ENCODE measurements at places on chromosomes 3 and 15.
A peak's percentile ranks its signal among the peaks of the same experiment; 100 is the strongest.

DNA sequence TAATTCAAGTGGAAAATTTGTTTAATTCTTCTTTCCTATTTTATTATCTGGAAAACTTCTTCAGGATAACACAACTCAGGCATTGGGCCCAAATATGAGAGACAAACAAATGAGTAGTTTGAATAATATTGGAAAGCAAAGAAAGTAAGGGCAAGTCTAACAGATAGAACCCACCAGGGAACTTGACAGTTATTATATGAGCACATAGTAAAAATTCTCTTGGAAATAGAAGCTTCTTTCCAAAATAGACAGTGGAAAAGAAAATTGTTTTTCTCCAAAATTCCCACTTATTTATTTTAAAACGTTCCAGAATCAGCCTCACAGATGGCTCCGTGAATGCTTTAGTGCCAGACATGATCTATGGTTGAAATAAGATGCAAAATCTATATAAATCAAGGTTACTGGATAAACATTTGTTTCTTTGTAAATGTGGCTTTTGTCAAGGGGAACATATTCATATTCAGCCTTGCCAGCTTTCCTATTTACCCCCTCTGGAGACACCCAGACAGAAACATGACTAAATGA, 23.9 kb downstream of the LDHAL6B start:
- no peak for DNase-seq

DNA sequence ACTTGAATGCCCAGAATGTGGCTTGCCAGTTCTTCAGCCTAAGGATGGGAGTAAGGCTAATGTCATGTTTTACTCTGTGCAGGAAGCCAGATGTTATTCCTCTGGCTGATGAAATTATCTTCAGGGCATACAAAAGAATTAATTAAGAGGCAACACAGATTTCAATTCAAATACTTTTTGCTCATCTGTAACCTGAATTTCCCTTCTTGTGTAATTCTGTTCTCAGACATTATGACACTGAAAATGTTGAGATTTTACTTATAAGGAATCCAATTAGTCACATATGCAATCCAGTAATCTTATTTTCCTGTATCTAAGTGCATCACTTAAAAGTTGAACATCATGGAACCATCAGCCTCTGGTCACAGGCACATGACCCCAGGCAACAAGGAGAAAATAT, 136.5 kb downstream of the CPNE4 start:
- no peak for DNase-seq

DNA sequence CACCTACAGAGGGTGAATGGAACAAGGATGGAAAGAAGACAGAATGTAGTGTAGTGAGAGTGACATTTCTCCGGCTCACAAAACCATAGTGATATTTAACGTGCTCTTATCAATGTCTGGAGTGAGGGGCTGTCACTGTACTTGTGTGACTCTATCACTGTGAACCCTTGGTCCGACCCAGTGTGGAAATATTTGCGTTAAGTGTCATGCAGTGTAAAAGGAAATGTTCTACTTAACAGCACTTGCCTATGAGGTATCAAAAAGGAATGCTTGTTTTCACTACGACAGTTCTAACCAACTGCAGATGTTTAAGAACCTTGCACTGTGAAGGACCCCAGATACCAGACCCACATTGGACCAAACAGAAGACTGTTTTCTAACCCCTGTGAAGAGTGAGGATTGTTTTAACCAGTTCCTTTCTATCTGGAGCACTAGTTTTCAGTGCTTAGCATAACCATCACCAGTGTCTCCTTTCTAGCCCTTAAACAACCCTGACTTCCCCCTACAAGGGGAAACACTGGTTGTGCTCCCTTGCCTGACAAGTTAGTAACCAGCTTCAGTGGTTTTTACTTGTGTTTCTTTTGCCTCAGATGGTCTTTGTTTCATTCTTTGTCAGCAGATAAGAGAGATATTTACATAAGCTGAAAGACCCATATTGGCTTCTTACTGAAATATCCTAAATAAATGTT, 144.7 kb upstream of the ABHD17C start:
- DNase-seq, result no peak

DNA sequence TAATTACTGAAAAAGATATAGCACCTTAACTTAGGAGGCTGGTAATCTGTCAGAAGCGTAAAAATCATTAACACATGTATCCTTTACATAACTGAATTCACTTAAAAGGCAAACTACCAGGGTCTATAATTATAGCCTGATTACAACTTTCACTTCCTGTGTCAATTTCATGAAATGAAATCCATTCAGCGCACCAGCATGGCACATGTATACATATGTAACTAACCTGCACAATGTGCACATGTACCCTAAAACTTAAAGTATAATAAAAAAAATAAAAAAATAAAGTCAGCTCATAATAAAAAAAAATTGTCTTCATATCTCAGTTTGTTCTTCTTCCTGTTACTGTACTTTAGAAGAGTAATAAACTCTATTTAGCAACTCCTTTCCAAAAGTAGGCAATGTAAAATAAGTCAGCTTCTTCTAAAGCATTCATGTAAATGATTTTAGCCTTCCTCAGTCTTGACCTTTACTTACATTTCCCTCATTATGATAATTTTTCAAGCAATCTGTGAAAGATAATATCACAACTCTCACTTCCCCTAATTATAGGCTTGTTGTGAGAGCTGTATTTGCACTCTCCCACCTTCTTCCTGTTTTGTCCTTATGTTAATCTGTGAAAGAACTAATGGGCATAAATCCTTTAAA, 50.1 kb downstream of the KBTBD8 start:
- DNase-seq, result no peak

DNA sequence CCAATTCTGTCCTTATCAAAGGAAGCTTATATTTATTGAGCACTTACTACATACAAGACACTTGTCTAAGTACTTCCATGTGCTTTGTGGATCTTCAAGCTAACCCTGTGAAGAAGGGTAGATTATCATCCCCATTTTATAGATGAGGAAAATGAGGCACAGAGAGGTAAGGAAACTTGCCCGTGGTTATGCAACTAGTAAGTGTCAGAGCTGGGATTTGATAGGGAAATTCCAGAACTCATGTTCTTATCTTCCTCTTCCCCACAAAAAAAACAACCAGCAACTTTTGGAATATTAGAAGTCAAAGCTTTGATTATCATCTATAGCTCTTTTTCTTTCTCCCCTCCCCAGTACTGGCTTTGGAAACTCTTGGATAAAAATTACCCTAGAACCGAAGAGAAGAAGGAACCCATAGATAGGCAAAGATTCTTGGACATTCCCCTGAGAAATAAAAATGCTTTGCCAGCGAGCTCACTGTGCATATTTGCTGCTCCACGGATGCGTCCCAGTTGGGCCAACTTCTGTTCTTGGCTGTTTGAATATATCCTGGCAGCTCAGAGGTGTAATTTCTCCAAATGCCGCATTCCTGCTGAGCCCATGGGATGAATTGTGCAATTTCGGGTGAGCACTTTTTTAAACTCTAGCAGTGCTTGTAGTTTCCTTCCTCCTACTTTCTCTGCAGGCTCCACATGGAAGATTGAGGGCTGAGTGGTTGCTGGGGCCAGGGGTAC, 591.5 kb upstream of the CFAP20DC start:
- no peak for DNase-seq

- DNase-seq, result peak; percentile 32
These were observed 52.8 kb downstream of the PLXNA1 start for GRCh38 chr3:127035677-127036076.

Data from T1000 (cell line).